Placental pericyte (primary cell): ENCODE measurements at places on chromosomes 5 and 9. TPM values are rescaled to one million over a fixed set of nuclear protein-coding genes. Genes with fewer than 3 reads are reported as not detected.

Gene LCN9
- total RNA-seq, result not detected in 2 replicates

Gene PCDHB3
- under 0.01 and 0.29 TPM in 2 replicates for total RNA-seq

Gene NEUROG1
- not detected in 2 replicates for total RNA-seq

Gene PRUNE2
- total RNA-seq, result 0.72 and 1.1 TPM in 2 replicates

Gene C9orf43
- 0.43 and 0.66 TPM in 2 replicates for total RNA-seq

Gene ATOX1
- total RNA-seq, result 42.4 and 59.3 TPM in 2 replicates
